Hindlimb muscle (tissue), 1 donor: ENCODE measurements at places on chromosomes 3 and 15. TPM values are rescaled to one million over a fixed set of nuclear protein-coding genes. Genes with fewer than 3 reads are reported as not detected.

DNA sequence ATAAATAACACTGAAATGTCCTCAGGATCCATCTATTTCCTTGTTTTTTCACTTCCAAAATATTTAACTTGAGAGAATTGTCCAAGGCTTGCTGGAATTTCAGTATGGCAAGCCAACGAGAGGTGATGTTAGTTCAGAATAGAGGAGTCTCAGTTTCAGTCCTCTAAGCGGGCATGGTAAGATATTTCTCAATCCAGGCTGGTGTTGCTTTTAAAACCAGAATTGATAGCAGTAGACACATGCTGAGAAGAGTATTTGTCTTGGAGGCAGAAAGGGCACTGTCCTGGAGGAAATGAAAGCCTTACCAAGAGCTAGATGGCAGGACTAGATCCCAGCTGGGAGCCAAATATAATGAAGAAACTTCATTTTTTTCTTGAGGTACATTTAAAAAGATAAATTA, 23.1 kb downstream of the PHLDB2 start:
- DNase-seq, result no peak

- DNase-seq, result no peak
Measured at GRCh38 chr15:26561130-26561529, 211.7 kb downstream of the GABRB3 start.

GRCh38 chr3:51276046-51276445, 109.0 kb upstream of the MANF start:
- DNase-seq, result no peak

- no peak for DNase-seq
Measured at GRCh38 chr3:123712077-123712860, 127.4 kb upstream of the HACD2 start.

GRCh38 chr15:93070551-93071296, 18.3 kb downstream of the RGMA start:
- no peak for DNase-seq

Gene ZIC4
- polyA plus RNA-seq, result 3.8 TPM

Gene SENP7
- polyA plus RNA-seq, result 35.5 TPM
